ENCODE measurements at places on chromosomes 2 and 18. TPM values are rescaled to one million over a fixed set of nuclear protein-coding genes. Genes with fewer than 3 reads are reported as not detected.

- DNase-seq = peak; percentile 49
Observed at GRCh38 chr2:219542931-219543595, 546 bp downstream of the CHPF start.

- DNase-seq = no peak
Observed at GRCh38 chr18:61334491-61334850, 1.2 kb downstream of the CDH20 start.

GRCh38 chr2:23412556-23413155, 27.7 kb downstream of the KLHL29 start:
- DNase-seq = no peak

Gene GAL3ST2
- 34.2 TPM for total RNA-seq

DNA sequence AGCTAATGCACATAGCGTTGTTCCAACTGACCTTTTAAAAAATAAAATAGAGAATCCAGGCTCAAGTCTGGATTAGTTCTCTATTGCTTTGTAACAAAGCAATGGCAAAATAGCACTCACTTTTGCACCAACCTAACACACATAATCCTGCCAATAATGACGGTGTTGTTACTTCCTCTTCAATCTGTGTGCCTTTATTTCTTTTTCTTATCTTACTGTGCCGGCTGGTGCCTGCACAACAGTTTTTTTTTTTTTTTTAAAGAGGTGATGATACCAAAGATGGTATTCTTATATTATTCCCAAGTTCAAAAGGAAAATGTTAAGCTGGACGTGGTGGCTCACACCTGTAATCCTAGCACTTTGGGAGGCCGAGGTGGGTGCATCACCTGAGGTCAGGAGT, 3.4 kb downstream of the PLB1 start:
- no peak for DNase-seq

GRCh38 chr2:119173556-119174060, 15.1 kb upstream of the C1QL2 start:
- DNase-seq = no peak

Gene DOCK10
- total RNA-seq = 17.4 TPM

Gene PREPL
- total RNA-seq = 35.6 TPM

DNA sequence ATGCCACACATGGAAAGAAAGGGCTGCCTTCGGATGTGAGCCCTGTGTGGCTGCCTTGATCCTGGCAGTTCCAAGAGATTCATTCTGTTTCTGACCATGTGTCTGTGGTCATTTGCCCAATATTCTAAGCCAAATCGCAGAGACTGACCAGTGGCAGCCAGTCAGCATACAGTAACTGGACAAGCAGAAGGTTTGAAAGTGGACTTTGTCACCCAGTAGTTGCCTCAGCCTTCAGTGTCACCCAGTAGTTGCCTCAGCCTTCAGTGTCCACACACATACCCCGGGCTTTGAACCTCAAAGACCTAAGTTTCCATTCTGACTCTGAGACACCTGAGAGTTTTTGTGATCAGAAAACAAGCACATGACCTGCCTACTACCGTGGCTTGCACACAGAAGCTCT, 5.0 kb downstream of the RFX8 start:
- no peak for DNase-seq

GRCh38 chr18:74148543-74149070, 284 bp downstream of the TIMM21 start:
- no peak for DNase-seq

Gene HOXD1
- total RNA-seq = 8.3 TPM

DNA sequence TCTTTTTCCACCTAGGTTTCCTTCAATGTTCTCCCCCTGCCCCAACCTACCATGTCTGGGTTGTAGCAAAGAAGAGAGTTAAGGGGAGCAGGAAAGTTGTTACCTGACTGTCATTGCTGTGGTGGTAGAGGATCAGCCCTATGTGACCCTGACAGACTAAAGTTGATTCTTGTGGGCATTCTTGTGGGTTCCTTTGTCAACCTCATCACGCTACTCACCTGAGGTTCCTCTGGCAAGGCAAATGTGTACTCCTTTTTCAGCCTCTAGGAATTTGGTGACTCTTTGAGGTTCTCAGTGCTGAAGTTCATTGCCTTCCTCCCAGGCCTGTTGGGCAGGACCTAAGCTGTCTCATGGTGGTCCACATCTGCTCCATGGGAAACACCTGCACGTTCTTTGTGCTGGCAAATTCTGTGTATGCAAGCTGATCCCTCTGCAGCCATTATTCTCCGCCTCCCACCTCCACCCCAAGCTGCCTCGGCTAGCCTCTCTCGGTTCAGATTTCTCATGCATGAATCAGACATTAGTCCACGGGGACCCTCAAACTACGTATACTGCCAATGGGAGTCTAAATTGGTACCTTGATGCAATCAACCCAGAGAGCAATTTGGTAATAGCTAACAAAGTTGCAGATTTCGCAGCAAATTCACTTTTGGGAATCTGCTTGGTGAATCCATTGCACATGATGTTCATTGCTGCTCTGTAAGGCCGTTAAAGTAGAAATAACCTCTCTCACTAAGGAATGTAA, 1.5 kb upstream of the GMCL1 start:
- DNase-seq = no peak

DNA sequence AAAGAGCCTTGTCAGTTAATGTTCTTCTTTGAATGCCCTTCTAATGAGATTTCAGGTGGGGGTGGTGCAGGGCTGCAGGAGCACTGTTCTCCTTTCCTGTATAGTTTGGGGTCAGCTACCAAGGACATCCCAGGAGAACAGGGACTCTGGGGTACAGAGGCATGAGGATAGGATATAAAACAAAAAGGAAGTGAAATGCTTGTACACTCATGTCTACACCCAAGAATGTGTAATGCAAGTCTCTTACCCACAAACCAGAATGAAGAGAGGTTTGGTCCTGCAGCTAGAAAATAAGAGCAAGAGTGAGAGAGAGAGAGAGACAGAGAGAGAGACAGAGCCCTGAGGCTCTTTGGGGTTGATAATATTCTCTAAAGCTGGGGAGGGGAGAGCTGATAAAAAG, 151.8 kb upstream of the KCTD1 start:
- no peak for DNase-seq

Gene ATP8B1
- 359 TPM for total RNA-seq

- DNase-seq = no peak
Observed at GRCh38 chr18:49168281-49168985, 217.7 kb upstream of the SMAD7 start.

GRCh38 chr2:238699307-238700116, 148.4 kb upstream of the TWIST2 start:
- no peak for DNase-seq

Gene EFEMP1
- total RNA-seq = 16.2 TPM

- no peak for DNase-seq
Observed at GRCh38 chr2:46720592-46721185, 194.9 kb downstream of the MCFD2 start.

Gene FN1
- total RNA-seq = 315 TPM

Gene LRRFIP1
- total RNA-seq = 133 TPM

Gene LRRC30
- total RNA-seq = not detected

Gene C2orf80
- not detected for total RNA-seq

Gene CYP26B1
- 1.9 TPM for total RNA-seq

Gene HAAO
- 17.8 TPM for total RNA-seq

- no peak for DNase-seq
Observed at GRCh38 chr18:36811955-36812354, 16.8 kb downstream of the TPGS2 start.

GRCh38 chr2:10303694-10304378, 1.1 kb downstream of the HPCAL1 start:
- DNase-seq = peak; percentile 63

Gene ALKAL2
- 3.3 TPM for total RNA-seq

Gene TTC27
- 15.5 TPM for total RNA-seq

Gene TMEM185B
- total RNA-seq = 14.4 TPM

Gene UGT1A10
- 82.9 TPM for total RNA-seq

Gene TRABD2A
- total RNA-seq = 88.1 TPM

GRCh38 chr2:101882769-101883307, 108.9 kb upstream of the IL1R2 start:
- no peak for DNase-seq

- DNase-seq = no peak
Observed at GRCh38 chr18:46054956-46055837, 16.9 kb downstream of the PSTPIP2 start.

GRCh38 chr18:57644540-57644939, 22.9 kb upstream of the NARS1 start:
- DNase-seq = no peak

DNA sequence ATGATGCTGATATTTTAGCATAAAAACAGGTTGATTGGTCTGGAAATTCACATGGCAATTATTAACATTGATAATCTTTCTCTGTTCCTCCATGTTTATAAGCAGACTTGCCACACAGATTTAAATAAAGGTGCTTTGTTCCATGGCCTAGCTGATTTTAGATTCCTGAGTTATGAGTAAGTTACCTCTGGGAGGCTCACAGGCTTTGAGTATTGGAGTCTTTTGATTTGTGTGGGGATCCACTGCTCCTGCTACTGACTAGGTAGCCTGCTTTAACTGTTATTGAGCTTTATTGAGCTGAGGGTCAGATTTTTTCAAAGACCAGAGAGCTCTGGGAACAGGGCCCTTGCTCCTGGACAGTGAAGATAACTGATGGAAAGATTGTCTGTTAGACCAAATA, 166.1 kb downstream of the ANKRD30B start:
- DNase-seq = no peak

Gene ONECUT2
- 0.05 TPM for total RNA-seq

DNA sequence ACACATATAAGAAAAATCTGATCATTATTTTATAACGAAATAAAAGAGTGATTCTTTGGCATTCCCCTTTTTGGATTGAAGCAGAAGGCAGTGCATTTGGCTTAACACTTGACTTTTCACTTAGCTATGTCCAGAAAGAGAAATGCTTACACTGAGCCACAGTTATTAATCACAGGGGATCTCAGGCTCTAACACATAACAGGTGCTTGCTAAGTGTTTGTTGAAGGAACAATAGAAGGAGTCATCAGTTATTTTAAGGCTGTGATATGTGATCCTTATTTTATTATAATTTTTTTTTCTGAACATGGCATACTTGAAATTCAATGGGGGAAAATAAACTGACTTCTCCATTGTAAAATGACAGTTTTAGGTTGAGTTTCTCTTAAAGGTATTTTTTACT, 209.5 kb downstream of the UBE2E3 start:
- DNase-seq = no peak
